ENCODE measurements at places on chromosomes 1 and 21.

- DNase-seq, result no peak
These were observed 2.6 kb upstream of the RNF2 start for GRCh38 chr1:185042737-185043136.

DNA sequence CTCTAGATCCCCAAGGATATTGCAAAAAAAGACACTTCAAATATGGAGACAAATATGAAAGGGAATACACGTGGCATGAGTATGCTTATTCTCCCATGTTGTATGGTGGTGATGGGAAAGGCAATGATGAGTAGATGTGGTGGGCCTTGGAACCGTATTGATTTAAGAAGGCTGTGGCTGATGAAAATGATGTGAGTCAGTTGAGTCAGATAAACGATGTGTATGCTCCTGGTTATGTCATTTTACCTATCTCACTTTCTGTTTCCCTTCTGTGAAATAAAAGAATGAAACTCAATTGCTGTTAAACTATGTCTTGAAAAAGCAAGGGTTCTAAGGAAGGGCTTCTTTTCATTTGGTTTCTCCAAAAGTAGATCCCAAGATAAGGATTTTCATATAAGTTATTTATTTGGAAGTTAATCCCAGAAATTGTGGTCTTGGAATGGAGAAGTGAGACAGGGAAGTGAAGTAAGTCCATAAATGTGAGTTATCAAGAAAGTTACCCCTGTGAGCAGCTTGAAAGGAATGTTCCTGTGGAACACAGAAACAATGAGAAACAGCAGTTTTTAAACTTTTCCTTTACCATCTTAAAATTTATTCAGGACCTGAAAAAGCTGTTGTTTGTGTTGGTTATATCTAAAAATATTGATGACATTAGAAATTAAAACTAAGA lies 292.0 kb downstream of the DUSP10 start:
- DNase-seq, result no peak

GRCh38 chr1:16913181-16913832 lies 8.4 kb upstream of the CROCC start:
- no peak for DNase-seq

DNA sequence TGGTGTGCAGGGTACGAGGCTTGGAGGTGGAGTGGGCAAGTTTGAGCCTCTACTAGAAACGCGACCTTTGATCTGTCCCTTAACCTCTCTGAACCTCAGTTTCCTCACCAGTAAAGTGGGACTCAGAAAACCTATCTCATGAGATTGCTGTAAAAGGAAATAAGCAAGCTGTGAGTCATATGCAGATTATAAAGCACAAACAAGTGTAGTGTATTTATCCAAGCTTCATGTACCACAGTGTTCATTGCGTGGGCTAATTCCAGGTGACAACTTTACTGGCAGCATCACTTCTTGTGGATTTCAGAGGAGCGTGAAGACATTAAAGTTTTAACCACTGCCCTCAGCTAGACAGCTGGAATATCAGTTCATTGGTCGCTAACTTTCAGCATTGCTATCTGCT lies 44.4 kb downstream of the ZNF697 start:
- no peak for DNase-seq

GRCh38 chr1:108646648-108647269 lies 14.1 kb downstream of the HENMT1 start:
- DNase-seq, result peak; percentile 48

DNA sequence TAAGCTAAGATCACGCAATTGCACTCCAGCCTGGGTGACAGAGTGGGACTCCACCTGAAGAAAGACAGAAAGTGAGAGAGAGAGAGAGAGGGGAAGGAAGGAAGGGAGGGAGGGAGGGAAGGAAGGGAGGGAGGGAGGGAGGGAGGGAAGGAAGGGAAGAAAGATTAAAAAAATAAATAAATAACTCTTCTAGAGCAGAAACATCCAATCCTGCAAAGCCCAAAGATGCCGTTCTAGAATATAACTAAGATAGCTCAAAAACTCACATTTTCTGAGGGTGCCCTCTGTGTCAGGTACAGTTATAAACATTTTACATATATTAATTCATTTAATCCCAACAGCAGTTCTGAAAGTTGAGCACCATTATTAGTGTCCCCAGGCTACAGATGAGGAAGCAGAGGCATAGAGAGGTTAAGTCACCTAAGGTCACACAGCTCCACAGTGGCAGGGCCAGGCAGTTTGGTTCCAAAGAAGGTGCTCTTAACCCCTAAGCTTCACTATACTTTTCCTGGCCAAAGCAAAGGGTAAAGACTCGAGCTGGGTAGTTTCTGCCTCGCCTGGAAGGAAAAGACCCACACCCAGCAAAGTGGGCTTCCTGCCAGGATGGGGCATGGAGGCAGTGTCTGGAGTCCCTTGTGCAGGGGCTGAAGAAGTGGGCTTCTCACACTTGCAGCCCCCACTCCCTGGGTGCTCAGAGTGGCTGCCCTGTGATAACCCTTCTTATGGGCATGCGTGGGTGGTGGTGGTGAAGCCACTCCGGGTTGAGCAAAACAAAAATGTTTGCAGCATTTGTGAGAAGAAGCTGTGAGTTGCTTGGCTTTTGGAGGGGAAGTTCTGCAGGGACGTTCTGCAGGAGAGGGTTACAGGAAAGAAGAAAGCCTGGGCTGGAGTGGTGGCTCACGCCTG lies 7.9 kb upstream of the PIK3CD start:
- no peak for DNase-seq

DNA sequence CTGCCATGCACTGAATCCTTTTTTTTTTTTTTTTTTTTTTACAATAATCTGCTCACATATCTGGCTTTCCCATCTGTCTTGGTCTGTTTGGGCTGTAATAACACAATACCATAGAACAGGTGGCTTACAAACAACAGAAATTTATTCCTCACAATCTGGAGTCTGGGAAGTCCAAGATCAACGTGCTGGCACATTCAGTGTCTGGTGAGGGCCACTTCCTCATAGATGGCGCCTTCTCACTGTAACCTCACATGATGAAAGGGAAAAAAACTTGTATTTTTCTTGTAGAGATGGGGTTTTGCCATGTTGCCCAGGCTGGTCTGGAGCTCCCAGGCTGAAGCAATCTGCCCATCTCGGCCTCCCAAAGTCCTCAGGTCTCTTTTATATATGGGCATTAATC lies 13.0 kb upstream of the PARP1 start:
- DNase-seq, result no peak

- no peak for DNase-seq
These were observed 48.9 kb upstream of the ZNF326 start for GRCh38 chr1:89945852-89946476.

DNA sequence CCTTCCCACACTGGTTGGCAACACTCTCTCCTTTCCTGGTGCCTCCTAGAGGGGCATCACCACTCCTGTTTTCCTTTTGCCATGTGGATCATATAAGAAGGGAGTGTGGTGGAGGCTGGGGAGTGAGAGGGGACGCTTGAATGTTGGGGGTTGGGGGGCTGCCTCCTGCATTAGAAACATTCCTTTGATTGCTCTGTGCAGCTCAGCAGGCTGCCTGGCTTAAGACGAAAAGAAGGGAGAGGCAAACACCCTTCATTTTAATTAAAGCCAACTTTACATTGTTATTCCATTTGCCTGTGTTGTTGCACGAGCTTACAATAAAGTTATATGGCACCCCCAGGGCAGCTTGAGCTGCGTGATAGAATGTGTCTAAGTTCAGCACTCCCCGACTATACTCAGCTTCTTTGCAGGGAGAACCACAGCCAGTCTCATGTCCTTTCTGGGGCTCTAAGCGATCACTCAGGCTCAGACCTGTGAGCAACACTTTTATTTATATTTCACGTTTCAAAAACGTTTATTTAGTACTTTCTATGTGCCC lies 57.4 kb downstream of the FOXD2 start:
- DNase-seq, result no peak

DNA sequence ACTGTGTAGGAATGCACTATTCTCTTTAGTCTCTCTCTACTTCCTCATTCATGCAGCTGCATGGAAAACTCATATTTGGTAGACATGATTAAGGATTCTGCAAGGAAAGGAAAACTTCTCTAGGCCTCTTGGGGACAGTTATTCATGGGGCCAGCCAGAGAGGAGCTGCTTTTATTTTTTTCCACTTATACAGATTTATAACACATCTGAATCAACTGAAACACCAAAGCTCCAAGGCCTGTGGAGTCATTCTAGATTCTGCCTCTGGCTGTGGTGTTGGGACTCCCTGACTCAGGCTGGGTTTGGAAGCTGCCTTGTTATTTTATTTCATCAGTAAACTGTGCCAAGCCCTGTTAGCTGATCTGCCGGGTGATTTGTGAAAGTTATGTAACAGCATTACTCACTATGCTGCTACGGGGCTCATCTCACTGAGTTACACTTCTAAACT lies 83.9 kb upstream of the EDEM3 start:
- no peak for DNase-seq

GRCh38 chr1:183575606-183576005 lies 14.7 kb downstream of the NCF2 start:
- DNase-seq, result no peak

- no peak for DNase-seq
These were observed 6.5 kb downstream of the ANKRD45 start for GRCh38 chr1:173663159-173663558.

- no peak for DNase-seq
These were observed 3.0 kb upstream of the RGS2 start for GRCh38 chr1:192805832-192806323.

DNA sequence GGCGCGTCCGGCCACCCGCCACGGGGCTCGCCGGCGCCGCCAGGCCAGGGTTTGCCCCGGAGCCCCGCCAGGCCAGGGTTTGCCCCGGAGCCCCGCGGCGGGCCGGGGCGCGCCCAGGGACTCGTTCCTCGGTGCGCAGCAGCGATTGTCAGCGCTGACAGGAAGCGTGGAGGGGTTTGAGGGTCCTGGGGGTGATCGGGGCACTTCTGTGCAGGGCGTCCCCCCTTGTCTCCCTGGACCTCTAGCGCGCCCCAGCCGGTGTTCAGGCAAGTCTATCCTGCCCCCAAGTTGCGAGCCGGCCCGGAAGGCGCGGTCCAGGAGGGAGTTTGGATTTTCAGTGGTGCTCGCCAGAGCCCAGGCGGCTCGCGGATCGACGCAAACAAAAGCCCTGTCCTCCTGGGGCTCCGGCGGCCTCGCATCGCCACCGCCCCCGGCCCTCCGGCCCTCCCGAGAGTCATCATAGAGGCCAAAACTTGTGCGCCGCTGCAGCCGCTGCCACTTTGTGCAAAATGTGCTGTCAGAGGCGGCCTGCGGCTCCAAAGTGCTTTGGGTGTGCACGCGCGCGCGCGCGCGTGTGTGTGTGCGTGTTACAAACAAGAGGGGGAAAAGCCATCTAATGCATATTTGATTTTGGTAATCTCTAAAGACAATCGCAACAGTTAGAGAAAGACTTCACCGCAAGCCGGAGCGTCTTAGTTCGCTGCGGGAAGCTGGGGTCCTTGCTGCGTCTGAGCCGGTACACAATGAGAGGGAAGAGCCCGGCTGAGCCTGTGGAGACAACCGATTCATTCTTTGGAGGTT lies 1.0 kb downstream of the ROR1 start:
- no peak for DNase-seq

DNA sequence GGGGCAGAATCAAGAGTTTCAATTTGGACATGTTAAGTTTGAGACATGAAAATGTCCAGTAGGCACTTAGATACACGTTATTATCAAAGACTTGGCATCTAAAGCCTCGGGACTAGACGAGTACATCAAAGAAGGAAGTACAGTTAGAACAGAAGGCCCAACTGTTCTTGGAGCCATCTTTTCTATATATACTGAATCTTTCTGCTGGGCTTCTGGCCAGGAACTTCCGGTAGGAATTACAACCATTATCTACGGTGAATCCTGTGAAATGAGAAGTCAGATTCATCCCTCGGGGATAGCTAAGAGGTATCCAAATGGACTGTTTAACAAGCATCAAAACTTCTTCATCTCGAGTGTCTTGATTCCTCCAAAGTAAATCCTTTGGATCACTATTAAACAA lies 34.4 kb upstream of the NRDC start:
- no peak for DNase-seq

GRCh38 chr1:32200226-32201010 lies at the start of gene CCDC28B:
Gene CCDC28B, plus strand, starts transcription at chr1:32200595. Its CDS starts 1,341 bp downstream, at chr1:32201936.
- DNase-seq, result no peak

Measured in stimulated activated CD8-positive, alpha-beta memory T cell treated with anti-CD3 and anti-CD28 coated beads, Interleukin-4, amount 100 ng/mL, for 4 hours (primary cell).